Activated CD4-positive, alpha-beta memory T cell treated with anti-CD3 and anti-CD28 coated beads, Interleukin-2, amount 10 ng/mL, durations not matched to agents 7 days and 5 days (primary cell): ENCODE measurements at places on chromosomes 2 and 18. TPM values are rescaled to one million over a fixed set of nuclear protein-coding genes. Genes with fewer than 3 reads are reported as not detected.

- peaks cover 52% of the 10 kb centered on the region for H3K36me3 ChIP-seq
- peak; percentile 61 for DNase-seq
- H3K27ac ChIP-seq: peak overlapping the region; percentile 1
- no peaks in the 10 kb centered on the region for H3K27me3 ChIP-seq
Measured at GRCh38 chr2:46909771-46910419, 5.7 kb downstream of the MCFD2 start.

GRCh38 chr2:173001664-173002604, 73.7 kb upstream of the MAP3K20 start:
- peaks cover 34% of the 10 kb centered on the region for H3K27me3 ChIP-seq
- H3K36me3 ChIP-seq: no peaks in the 10 kb centered on the region
- DNase-seq: no peak
- no peak overlapping the region for H3K4me3 ChIP-seq
- no peaks in the 10 kb centered on the region for H3K4me1 ChIP-seq

Gene GPBAR1
- total RNA-seq: 0.68 TPM

GRCh38 chr2:167987026-167987425, 260.4 kb downstream of the STK39 start:
- DNase-seq: no peak
- H3K27ac ChIP-seq: no peak overlapping the region
- H3K27me3 ChIP-seq: no peaks in the 10 kb centered on the region
- H3K4me3 ChIP-seq: no peak overlapping the region
- peaks cover 3% of the 10 kb centered on the region for H3K4me1 ChIP-seq

DNA sequence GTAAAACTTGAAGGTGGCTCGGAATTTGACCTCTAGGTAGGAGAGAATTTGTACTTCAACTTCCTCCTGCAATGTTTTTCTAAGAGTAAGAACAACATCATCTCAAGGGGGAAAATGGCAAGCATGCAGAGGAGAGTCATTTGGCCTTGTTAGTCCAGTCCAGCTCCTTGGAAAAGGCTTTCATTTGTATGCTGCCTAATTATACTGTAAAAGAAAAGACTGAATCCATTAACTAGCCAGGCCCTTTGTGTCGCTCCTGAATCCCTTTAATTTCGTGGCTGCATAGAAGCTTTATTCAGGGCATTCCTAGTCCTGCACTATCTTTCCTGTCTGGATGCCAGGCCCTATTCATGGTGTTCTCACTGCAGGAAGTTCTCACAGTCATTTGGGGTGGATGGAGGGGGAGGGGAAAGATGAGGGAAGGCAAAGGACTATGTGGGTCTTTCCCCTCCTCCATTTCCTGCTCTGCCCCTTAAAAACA, 36.0 kb downstream of the PHLPP1 start:
- DNase-seq: no peak
- no peak overlapping the region for H3K27ac ChIP-seq

Gene MROH2A
- not detected for total RNA-seq

- H3K27me3 ChIP-seq: no peaks in the 10 kb centered on the region
- no peak overlapping the region for H3K27ac ChIP-seq
- H3K36me3 ChIP-seq: no peaks in the 10 kb centered on the region
- no peaks in the 10 kb centered on the region for H3K4me1 ChIP-seq
Measured at GRCh38 chr2:135424849-135425248, 106.2 kb downstream of the ZRANB3 start.

- no peak for DNase-seq
- no peaks in the 10 kb centered on the region for H3K36me3 ChIP-seq
- H3K27ac ChIP-seq: no peak overlapping the region
- H3K27me3 ChIP-seq: no peaks in the 10 kb centered on the region
- H3K4me3 ChIP-seq: no peak overlapping the region
- H3K4me1 ChIP-seq: no peaks in the 10 kb centered on the region
Measured at GRCh38 chr18:27073404-27073830, 111.7 kb downstream of the CHST9 start.

Gene IL36B
- not detected for total RNA-seq

- no peak for DNase-seq
- peaks cover 48% of the 10 kb centered on the region for H3K4me1 ChIP-seq
- H3K27ac ChIP-seq: no peak overlapping the region
- H3K27me3 ChIP-seq: no peaks in the 10 kb centered on the region
Measured at GRCh38 chr2:96821113-96821675, 5.1 kb downstream of the CNNM3 start.

DNA sequence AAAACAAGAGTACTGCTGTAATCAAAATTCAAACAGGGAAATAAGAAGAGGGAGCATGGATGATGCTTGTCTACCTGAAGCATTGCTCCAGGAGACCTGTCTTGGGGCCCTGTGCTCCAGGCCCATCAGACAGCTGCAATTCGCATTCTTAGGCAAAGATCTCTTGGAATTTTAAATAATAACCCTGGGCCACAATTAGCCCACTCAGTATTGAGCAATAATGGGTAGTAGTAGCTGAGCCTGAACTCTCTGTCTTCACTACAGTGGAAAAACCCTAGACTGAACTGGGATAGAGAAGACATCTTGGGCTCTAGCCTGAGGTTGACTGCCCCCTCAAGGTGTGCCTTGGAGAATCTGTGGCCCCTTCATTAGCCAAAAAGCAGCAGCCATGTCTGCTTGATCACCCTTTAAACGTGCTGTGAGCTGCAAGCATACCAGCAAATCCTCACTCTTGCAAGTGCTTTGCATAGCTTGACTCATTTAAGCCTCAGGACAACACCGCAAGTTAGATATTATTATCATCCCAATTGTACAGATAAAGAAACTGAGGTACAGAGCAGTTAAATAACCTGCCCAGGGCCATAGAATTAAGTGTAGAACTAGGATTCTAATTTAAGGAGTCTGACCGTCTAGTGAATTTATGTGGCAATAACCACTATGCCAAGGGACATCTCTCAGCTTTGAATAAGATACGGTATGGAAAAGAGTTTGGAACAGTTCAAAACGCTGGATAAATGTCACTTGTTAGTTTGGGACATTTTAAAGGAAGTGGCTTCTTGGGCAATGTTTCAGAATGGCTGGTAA, 69.0 kb downstream of the DDX1 start:
- DNase-seq: no peak
- H3K4me3 ChIP-seq: no peak overlapping the region
- peaks cover 7% of the 10 kb centered on the region for H3K27me3 ChIP-seq
- no peaks in the 10 kb centered on the region for H3K4me1 ChIP-seq

Gene CNOT9
- total RNA-seq: 77.3 TPM

Gene DNPEP
- 44.4 TPM for total RNA-seq

Gene COLEC12
- not detected for total RNA-seq

DNA sequence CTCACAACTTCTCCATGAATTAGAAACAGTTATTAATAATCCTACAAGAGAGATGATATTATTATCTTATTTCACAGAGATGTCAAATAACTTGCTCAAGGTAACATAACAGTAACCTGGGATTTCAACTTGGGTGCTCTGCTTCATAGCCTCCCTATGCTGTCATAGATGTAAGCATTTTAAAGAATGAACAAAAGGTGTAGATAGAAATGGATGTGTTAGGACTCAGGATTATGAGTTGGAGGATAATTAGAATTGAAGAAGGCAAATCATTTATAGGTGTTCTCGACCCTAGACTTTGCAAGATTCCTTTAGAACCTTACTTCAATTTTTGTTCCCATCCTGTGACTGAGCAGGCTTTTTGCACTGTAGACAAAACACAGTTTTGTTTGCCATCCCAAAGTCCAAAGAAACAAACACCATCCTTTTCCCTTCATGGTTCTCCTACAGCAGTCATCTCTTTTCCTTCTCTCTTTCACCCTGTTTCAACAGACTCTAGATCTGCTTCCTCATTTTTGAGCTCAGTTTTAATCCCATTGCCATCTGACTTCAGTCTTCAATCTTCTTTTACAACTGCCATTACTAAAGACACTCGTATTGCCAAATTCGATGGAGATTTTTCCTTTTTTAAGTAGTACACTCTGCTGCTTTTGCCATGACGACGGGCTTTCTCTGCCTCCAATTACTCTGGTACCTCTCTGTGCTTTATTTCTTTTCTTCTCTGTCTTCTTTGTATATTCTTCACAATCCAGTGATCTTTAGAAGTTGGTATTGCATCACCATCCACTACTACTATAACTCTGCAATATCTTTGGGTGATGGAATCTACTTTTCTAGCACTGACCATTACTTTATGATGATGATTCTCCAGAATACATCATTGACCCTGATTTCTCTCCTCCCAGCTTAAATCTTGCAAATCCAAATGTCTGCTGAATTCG, 4.5 kb downstream of the HNMT start:
- H3K27ac ChIP-seq: no peak overlapping the region

GRCh38 chr2:143901185-143901842, 618.6 kb downstream of the ZEB2 start:
- H3K27me3 ChIP-seq: peaks cover 5% of the 10 kb centered on the region
- H3K27ac ChIP-seq: no peak overlapping the region
- H3K4me3 ChIP-seq: no peak overlapping the region
- H3K36me3 ChIP-seq: no peaks in the 10 kb centered on the region

Gene C2orf72
- total RNA-seq: 0.98 TPM

- H3K27ac ChIP-seq: no peak overlapping the region
- H3K4me3 ChIP-seq: no peak overlapping the region
- no peaks in the 10 kb centered on the region for H3K4me1 ChIP-seq
- no peaks in the 10 kb centered on the region for H3K36me3 ChIP-seq
- no peak for DNase-seq
- peaks cover 62% of the 10 kb centered on the region for H3K27me3 ChIP-seq
Measured at GRCh38 chr2:232387451-232388171, 9.1 kb downstream of the ALPP start.

DNA sequence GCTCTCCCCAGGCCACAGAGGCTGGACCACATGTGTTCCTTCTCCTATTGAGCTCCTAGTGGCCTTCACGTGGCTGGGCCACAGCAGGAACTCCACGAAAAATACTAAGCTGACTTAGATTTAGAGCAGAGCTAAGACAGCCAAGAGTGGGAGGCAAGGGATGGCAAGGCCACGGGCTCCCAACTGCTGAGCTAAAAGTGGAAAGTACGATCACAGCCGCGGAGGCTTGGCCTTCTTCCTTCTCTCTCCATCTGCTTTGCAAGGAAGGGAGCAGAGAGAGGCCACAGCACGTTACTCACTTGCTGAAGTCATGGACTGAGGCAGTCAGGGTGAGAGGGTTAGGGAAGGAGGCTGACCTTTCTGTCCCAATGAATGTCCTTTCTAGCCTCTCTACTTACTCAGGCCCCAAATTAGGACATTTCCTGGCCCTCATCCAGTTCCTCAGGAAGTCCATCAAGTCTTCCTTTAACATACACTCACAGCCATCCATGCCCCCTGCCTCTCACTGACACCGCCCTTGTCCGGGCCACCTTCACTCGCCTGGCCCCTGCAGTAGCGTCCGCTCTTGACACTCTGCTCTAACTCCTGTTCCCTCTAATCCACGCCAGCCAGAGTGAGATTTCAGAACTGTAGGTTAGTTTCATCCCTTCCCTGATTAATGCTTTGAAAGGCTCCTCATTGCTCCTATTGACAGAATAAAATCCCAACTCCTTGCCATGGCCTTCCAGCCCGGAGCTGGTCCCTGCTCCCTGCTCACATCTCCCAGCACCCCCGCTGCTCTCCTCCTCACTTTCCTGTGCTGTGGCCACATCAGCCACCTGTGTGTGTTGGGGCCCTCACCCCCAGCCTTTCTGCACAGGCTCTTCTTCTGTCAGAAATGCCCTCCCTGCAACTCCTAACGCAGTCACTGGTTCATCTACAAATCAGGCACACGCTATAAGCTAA, 204.2 kb downstream of the CYP26B1 start:
- no peak overlapping the region for H3K27ac ChIP-seq
- H3K27me3 ChIP-seq: no peaks in the 10 kb centered on the region
- no peaks in the 10 kb centered on the region for H3K4me1 ChIP-seq
- DNase-seq: peak; percentile 3

- no peaks in the 10 kb centered on the region for H3K4me1 ChIP-seq
- DNase-seq: no peak
- no peaks in the 10 kb centered on the region for H3K27me3 ChIP-seq
- H3K36me3 ChIP-seq: no peaks in the 10 kb centered on the region
Measured at GRCh38 chr2:27839022-27839618, 51.1 kb downstream of the RBKS start.

DNA sequence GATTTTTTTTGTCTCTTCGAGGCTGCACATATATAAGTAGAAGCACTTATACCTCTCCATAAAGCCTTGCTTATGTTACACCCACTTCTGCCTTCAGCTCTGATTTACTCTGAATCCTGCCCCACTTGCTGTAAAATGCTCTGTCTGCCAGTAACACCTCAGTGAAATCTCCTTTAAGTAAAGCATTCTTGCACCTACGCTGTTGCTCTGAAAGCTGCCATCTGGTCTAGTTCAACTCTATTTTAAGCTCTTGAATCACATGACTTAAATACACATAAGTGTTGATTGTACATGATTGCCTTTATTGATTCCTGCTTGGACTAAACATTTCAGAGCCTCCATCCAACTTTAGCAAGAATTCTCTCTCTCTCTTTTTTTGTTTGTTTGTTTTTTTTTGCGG, 609.0 kb upstream of the CELF4 start:
- DNase-seq: no peak
- no peak overlapping the region for H3K4me3 ChIP-seq
- H3K4me1 ChIP-seq: no peaks in the 10 kb centered on the region
- no peak overlapping the region for H3K27ac ChIP-seq

DNA sequence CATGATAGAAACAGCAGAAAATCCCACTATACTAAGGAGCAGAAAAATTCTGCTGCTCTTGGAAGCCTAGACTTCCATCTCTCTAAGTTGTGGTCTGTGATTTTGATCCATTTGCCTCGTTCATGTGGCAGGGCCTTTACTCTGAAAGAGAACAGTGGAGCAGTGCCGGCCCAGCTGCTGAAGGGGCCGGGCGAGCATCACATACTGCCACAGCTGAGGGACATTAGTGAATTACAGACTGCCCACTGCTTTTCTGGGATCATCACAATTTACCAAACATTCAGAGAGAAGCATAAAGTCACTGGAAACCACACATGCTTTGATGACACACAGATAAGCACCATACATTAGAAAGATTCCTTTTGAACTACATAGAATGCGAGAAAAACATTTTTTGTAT, 217.0 kb upstream of the BOD1L2 start:
- no peak overlapping the region for H3K27ac ChIP-seq
- H3K4me1 ChIP-seq: peaks cover 3% of the 10 kb centered on the region
- peaks cover 7% of the 10 kb centered on the region for H3K36me3 ChIP-seq

- H3K27ac ChIP-seq: no peak overlapping the region
- H3K36me3 ChIP-seq: no peaks in the 10 kb centered on the region
Measured at GRCh38 chr2:82780050-82780449, 1679.0 kb downstream of the SUCLG1 start.

- no peak overlapping the region for H3K27ac ChIP-seq
- H3K4me1 ChIP-seq: peaks cover 5% of the 10 kb centered on the region
- H3K36me3 ChIP-seq: peaks cover 47% of the 10 kb centered on the region
- no peak for DNase-seq
- H3K27me3 ChIP-seq: no peaks in the 10 kb centered on the region
Measured at GRCh38 chr18:36814994-36815393, 13.8 kb downstream of the TPGS2 start.
